HFFc6 (cell line): ENCODE measurements at places on chromosomes 13 and 19. TPM values are rescaled to one million over a fixed set of nuclear protein-coding genes. Genes with fewer than 3 reads are reported as not detected.

LHB gene
- not detected in 3 replicates for total RNA-seq

CGB1 gene
- not detected in 2 replicates for total RNA-seq

FFAR2 gene
- not detected in 3 replicates for total RNA-seq

DENND1C gene
- total RNA-seq = not detected in 3 replicates

SYDE1 gene
- total RNA-seq = 91.4 to 95.5 TPM (median 93.8 TPM) in 3 replicates

ACER1 gene
- not detected in 3 replicates for total RNA-seq

ADGRE1 gene
- 0.33 TPM in 1 of 3 replicates, not detected in the others for total RNA-seq

DNA sequence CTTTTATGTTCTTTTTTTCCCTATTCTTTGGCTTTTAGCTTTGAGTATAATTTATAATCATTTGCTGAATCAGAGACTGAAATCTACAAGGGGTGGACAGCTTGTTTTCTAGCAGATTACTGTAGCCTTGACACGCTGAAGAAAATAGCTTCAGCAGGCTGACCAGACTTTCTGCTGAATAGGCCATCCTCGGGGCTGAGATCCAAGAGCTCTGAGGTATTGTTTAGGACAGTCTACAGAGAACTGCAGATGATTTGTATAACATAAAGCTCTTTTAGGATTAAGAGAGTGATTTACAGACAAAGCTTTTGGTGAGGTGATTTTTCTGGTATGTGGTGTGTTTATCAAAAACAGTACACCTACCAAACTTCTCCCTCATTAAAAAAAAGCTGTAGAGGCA is 16.8 kb downstream of the POLR1D start:
- DNase-seq = no peak
- H3K36me3 ChIP-seq = no peaks in the 10 kb centered on the region
- no peak overlapping the region for H3K4me3 ChIP-seq
- H3K4me1 ChIP-seq = peaks cover 21% of the 10 kb centered on the region

GRCh38 chr13:65454403-65454802 is 1775.7 kb downstream of the PCDH9 start:
- H3K36me3 ChIP-seq = no peaks in the 10 kb centered on the region
- no peaks in the 10 kb centered on the region for H3K27me3 ChIP-seq
- no peak for DNase-seq

DNA sequence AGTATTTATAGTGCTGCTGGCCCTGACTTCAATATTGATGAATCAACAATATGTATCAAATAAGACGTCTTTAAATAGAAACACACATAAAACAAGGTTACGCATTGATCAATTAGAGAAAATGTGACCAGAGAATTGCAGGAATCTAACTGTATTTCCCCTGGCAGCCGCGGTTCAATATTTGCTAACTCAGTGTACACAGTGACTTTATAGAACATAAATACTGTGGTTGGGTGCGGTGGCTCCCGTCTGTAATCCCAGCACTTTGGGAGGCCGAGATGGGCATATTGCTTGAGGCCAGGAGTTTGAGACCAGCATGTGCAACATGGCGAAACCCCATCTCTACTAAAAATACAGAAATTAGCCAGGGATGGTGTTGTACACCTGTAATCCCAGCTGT is 22.8 kb upstream of the UPF3A start:
- no peaks in the 10 kb centered on the region for H3K27me3 ChIP-seq
- no peak overlapping the region for H3K4me3 ChIP-seq
- peaks cover 23% of the 10 kb centered on the region for H3K4me1 ChIP-seq
- peaks cover 75% of the 10 kb centered on the region for H3K36me3 ChIP-seq
- DNase-seq = no peak

DNA sequence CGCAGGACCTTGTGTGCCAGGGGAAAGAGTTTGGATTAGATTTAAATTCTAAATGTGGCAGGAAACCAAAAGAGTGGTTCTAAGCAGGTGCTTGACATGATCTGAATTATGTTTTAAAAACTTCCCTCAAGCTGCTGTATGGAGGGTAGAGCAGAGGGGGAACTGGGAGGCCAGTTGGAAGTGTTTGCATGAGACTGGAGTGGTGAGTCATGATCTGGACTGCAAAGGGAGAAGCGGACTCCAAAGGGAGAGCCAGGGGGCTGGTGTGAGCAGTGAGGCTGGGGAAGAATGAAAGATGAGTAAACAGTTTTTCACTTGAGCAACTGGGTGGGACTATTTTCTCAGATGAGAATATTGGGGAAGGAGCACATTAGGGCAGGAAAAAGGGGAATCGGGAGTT is 206.1 kb downstream of the DNAJC15 start:
- peak overlapping the region; percentile 14; the same call in 1 of the 2 replicates for H3K27ac ChIP-seq
- DNase-seq = peak; percentile 70
- H3K27me3 ChIP-seq = no peaks in the 10 kb centered on the region
- peaks cover 55% of the 10 kb centered on the region for H3K4me1 ChIP-seq

DNA sequence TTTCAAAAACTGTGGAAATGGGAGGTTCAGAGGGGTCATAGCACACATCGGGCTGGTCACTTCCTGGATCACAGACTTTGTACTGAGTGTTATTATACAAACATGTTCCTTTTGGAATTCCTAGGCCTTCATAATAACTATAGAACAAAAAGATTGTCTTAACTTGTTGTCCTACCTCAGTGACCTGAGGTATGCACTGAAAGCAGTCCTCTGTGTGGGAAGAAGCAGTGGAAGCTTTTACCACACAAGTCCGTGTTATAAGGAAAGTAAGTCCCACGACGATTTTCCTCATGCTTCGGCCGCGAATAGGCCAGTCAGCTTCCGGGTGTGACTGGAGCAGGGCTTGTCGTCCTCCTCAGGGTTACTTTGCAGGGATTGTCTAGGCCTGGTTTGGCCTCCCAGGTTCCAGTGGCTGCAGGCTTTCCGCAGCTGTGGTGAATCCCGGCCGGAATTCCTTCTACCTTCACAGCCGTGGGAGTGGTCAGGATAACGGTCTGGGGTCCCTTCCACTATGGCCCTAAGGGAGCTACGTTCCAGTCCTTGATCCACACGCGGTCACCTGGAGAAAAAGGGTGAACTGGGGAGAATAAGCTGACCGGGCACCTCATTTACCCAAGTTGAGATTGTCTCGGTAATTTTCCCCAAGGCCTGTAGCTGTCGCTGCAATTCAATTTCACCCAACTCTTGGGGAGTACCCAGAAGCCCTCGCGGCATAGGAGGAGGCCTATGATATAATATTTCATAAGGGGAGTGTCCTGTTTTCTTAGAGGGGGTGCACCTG is 16.0 kb downstream of the NAPSA start:
- H3K36me3 ChIP-seq = no peaks in the 10 kb centered on the region
- no peaks in the 10 kb centered on the region for H3K4me1 ChIP-seq
- DNase-seq = no peak
- no peak overlapping the region for H3K27ac ChIP-seq
- no peak overlapping the region for H3K4me3 ChIP-seq

DNA sequence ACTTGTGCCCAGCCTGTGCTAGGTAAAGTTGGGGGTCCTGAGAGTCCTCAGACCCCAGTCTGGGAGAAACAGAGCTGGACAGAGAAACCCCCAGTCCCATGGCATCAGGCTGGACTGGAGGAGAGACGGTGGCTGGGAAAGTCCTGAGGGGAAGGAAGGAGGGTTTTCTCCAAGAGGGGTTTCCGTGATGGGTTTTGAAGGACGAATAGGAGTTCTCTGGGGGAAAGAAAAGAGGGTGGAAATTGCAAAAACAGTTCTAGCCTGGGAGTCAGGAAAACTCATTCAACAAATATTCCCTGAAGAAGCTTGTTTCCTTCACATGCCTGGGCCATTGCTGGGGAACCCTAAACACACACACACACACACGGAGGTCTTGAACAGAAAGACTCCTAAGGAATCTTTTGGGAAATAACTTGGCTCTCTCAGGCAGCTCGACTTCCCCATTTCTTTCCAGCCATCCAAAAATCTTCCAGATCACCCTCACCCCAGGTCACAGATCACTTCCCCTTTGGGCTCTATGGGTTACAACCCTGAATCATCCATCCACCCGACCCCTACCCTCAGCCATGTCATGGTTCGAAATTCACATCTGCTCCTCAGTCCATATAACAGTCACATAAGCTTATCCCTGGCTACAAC is 47.5 kb downstream of the COLGALT1 start:
- DNase-seq = no peak
- H3K27ac ChIP-seq = no peak overlapping the region
- no peak overlapping the region for H3K4me3 ChIP-seq
- H3K4me1 ChIP-seq = 0 out of 2 replicates have a peak, but pooled peaks cover 6% of the 10 kb centered on the region

GRCh38 chr19:16076958-16077611 is 790 bp downstream of the TPM4 start:
- peaks cover 39% of the 10 kb centered on the region for H3K36me3 ChIP-seq
- peaks cover 62% of the 10 kb centered on the region for H3K4me1 ChIP-seq
- H3K4me3 ChIP-seq = peak overlapping the region; percentile 95
- DNase-seq = no peak
- H3K27ac ChIP-seq = peak overlapping the region; percentile 99

GRCh38 chr19:43337737-43338136 is 15.7 kb upstream of the CD177 start:
- no peak overlapping the region for H3K4me3 ChIP-seq
- H3K4me1 ChIP-seq = no peaks in the 10 kb centered on the region
- DNase-seq = no peak
- H3K27ac ChIP-seq = no peak overlapping the region
- H3K27me3 ChIP-seq = peaks cover 10% of the 10 kb centered on the region

- no peaks in the 10 kb centered on the region for H3K27me3 ChIP-seq
- no peak for DNase-seq
- H3K4me3 ChIP-seq = no peak overlapping the region
- H3K4me1 ChIP-seq = peaks cover 5% of the 10 kb centered on the region; the same call in 1 of the 2 replicates
- H3K36me3 ChIP-seq = 0 out of 2 replicates have a peak, but pooled peaks cover 9% of the 10 kb centered on the region
Measured at GRCh38 chr19:36103842-36104552, 6.9 kb upstream of the OVOL3 start.
